ENCODE measurements at places on chromosomes 4 and X.

GRCh38 chrX:54758114-54759055 is 39.7 kb downstream of the ITIH6 start:
- DNase-seq, result no peak

- DNase-seq, result no peak
Measured at GRCh38 chrX:19863212-19863856, 24.1 kb downstream of the SH3KBP1 start.

DNA sequence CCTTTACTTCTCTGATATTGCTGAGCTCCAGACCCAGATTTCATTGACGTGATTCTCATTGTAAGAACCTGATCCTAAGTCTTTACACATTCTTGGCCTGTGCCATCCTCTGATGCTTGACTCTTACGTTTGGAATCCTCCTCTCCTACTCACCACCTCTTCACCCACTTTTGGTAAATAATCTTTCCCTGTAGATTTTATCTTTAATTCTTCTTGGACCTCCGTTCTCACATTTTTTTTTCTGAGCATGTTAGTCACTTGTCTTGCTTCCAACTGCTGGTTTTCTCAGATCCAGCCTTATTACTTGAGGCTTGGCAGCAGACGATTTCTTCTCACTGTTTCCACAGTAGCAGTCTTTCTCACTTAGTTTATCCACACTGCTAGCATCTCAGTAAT is 12.4 kb upstream of the SH3RF1 start:
- no peak for DNase-seq

DNA sequence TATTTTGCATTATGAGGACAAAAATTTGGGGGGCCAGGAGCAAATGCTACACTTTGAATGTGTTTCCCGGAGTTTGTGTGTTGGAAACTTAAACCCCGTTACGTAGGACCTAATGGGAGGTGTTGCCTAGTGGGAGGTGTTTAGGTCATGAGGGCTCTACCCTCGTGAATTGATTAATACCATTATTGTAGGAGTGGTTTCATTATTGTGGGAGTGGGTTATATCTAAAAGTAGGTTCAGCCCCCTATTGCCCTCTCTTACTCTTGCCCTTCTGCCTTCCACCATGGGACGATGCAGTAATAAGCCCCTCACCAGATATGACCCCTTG is 15.5 kb downstream of the UBA6 start:
- no peak for DNase-seq

DNA sequence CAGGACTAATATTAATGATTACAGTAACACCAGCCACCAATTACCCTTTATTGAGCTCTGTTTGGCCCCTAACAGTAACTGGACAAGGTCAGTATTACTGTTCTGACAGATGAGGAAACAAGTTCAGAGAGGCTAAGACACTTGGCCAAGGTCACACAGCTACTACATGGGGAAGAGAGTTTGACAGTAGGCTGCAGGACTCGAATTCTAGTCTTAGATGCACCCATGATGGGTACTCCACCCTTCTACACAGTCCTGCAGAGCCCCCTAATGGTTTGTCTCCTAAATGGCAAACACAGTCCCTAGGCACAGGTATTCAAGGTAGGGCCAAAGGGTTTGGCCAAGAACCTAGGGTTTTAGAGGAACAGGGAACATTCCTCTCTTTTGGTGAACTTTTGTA is 93.9 kb downstream of the NSUN7 start:
- no peak for DNase-seq

DNA sequence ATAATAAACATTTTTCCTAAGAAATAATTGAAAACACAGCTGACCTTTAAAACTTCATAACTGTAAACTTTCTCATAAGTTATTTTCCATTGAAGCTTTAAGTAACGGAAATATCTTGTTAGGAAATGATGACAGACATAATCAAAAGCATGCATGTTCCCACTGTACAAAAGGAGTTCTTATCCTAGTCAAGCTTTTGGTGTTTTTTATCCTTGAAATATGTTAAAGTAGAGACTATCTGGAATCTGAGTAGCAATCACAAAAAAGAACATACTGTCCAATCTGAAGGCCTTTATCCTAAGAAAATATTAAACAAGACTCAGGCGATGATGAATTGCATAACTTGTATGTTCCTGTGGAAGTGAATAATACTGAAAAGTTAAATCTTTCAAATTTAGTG is 14.4 kb downstream of the GEMIN8 start:
- DNase-seq, result no peak

DNA sequence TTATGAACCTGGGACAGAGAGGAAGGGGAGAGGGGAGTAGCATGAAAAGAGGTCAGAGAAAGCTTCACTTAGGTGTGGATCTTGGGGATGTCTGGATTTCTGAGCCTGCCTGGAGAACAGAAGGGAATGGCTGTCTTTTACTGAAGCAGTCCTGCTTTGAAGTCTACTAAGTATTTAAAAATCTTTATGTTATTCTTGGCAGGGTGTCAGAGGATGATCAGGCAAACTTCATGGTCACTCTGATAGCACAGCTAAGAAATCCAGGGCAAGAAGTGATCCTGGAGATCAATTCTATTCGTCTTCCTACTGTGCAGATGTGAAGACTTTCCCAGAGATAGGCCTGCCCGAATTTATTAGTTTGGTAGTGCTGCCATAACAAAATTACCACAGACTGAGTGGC is 464.4 kb upstream of the BOD1L1 start:
- no peak for DNase-seq

- DNase-seq, result no peak
Measured at GRCh38 chrX:68846536-68846935, 17.7 kb downstream of the EFNB1 start.

DNA sequence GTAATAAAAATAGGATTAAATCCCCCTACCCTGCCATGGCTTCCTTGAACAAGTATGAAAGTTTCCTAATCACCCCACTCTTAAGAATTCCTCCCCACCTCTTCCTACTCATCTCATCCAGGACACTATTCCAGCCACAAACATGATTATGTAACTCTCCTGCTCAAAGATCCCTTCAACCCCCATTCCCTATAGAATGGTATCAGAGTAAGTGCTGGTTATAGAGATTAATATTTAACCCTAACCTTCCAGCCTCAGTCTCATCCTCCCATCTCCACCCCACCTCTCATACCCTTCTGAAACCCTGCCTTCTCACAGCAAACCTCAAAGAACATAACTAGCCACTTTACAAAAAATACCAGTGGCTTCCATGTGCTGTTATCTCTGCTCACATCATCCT is 155.1 kb downstream of the PPP3CA start:
- no peak for DNase-seq

DNA sequence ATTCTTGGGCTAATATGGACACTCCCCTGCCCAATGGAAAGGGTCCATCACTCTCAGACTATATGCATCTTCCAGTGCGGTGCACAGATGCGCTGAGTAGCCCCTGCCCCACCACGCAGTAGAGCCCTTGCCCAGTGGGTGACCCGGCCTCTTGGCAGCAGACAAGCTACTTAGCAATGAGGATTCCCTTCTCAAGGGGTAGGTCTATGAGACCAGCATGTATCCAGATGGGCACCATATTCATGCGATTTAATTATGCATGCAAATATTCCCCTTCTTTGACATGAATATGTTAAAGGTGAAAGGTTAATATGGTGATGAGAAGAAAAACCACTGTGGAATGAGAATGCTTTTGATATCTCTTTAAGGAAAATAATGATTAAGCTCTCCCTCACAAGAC is 77.7 kb downstream of the ZNF827 start:
- no peak for DNase-seq

GRCh38 chr4:123043013-123043412 is 120.6 kb upstream of the NUDT6 start:
- DNase-seq, result no peak

DNA sequence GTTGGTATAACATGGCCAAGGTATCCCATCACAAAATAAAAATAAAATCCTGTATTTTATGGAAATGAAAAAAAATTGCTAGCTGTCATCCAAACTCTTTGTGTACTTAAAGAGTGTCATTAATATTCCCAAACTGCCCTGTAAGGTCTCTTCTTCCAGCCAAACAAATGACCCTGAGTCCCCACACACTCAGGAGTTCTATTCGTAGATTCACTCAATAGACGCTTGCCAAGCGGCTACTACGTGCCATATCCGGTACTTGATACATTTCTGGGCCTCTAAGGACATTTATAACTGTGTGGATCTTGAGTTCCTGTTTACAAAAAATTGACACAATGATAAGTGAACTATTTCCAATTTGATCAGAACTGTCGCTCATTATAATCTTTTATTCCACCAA is 245.1 kb downstream of the SCFD2 start:
- DNase-seq, result no peak

- no peak for DNase-seq
Measured at GRCh38 chrX:10380300-10380699, 223.5 kb downstream of the CLCN4 start.

GRCh38 chr4:8739820-8740665 is 131.6 kb downstream of the HMX1 start:
- no peak for DNase-seq

DNA sequence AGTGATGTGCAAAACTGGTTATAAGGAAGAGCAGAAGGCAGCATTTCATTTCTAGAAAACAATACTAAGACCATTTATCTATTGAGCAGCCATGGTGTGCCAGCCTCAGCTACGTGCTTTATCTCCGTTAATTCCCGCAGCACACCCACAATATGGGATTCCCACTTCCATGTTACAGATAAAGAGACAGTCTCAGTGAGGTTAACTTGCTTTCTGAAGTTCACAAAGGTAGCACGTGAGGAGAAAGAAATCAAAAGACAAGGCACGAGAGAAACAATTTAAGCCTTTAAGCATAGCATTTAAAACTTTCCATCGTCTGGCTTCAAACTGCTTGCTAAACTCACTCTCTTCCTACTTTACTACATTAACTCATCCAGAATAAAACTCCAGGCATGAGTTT is 8.0 kb upstream of the RPL34 start:
- DNase-seq, result no peak

- DNase-seq, result no peak
Measured at GRCh38 chrX:13254870-13255269, 65.0 kb downstream of the ATXN3L start.

DNA sequence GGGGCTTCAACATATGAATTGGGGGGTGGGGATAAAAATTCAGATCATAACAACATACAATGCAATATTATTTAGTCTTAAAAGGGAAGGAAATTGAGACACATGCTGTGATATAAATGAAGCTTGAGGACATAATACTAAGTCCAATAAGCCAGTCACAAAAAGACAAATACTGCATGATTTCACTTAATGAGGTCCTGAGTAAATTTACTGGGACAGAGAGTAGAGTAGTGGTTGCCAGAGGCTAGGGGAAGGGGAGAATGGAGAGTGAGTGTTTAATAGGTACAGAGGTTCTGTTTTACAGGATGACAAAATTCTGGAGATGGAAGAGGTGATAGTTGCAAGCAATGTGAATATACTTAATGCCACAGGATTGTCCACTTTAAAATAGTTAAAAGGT is 89.2 kb upstream of the RAPGEF2 start:
- no peak for DNase-seq

GRCh38 chrX:18549643-18550042 is 122.3 kb downstream of the RS1 start:
- no peak for DNase-seq

DNA sequence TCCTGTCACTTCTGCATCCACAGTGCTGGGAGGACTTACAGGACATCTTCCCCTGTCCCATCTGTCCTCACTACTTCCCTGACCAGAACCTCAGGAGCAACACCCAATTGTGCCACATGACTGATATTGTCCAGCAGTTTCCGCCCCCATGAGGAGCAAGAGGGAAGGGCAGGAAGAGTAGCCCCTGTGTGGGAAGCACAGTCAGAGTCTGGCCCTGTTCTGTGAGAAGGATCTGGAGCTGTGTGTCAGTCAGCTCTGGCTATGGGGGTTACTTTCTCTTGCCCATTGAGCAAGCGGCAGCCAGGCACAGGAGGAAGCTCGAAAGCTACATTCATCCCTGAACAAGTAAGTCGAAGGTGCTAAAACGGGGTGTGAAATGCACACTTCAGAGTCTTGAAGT is 14.8 kb upstream of the TRIM60 start:
- no peak for DNase-seq

DNA sequence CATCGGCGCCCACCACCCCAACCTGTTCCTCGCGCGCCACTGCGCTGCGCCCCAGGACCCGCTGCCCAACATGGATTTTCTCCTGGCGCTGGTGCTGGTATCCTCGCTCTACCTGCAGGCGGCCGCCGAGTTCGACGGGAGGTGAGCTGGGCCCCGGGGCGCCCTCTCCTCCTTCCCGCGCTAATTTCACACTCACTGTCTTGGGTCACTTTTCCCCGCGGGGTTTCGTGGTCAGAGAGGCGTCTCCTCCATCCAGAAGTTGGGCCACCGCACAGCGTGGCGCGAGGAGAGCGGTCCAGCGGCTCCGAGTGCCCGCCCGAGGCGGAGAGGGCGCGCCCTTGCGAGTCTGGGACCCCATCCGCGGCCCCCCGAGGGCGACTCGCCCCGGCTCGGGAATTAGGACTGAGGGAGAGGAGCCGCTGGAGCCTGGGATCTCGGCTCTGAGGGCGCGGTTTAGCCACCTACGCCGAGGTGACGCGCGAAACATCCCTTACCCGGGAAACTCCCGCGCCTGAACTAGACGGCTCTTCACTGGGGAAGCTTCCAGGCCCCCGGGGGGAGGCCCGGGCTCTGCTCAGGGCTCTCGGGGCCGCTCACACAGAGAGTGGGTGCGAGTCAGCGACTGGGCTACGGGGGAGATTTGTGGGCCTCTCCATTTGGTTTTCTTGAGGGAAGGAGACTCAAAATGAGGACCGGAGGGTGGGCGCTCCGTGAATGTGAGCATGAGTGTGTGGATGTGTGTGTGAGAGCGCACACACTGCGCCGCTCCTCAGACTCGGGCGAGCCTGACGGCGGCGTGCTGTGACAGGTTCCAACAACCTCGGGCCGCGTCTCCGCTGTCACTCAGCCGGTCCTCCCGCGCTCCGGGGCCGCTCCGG is 551 bp downstream of the NPNT start:
- peak; percentile 26 for DNase-seq

Measured in thymus (tissue), 14 donors.